ENCODE measurements at places on chromosomes 3 and 15. TPM values are rescaled to one million over a fixed set of nuclear protein-coding genes. Genes with fewer than 3 reads are reported as not detected.

DNA sequence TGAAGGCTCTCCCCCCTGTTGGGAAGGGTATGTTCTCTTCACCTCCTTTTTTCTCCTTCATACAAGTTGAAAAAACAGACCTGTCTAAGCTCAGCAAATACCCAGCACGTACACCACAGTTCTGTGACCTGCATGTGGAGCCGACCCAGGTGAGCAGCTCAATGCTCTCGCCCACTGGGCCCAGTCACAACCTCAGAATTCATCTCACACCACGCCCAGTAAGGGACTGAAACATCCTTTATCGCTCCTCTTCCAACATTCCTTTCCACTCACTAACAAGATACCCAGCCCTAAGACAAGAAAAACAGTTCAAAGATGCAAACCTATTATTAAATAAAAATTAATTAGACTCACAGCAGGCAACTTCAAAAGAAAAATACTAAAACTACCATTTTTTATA lies 68.9 kb downstream of the FOXP1 start:
- no peak for DNase-seq

The ERC2 gene
- polyA plus RNA-seq: 3.5 TPM

GRCh38 chr3:142035308-142035922 lies 113.9 kb downstream of the TFDP2 start:
- DNase-seq: no peak

DNA sequence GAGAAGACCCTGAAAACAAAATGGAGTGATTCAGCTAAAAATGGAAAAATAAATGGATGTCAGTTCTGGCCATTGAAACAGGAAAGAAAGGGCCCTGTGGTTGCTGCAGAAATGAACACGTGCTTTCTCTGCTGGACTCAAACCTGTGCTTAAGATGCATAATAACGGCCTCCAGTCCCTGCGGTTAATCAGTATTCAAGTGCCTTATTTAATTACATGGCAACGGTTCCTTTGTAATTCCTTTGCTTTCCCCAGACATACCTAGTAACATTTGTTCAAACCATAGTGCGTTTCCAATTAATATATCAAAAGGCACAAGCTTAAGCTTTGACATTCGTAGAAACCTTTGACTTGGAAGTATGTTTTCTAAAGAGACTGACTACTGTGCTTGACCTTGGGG lies 428.3 kb downstream of the GABRG3 start:
- DNase-seq: no peak

DNA sequence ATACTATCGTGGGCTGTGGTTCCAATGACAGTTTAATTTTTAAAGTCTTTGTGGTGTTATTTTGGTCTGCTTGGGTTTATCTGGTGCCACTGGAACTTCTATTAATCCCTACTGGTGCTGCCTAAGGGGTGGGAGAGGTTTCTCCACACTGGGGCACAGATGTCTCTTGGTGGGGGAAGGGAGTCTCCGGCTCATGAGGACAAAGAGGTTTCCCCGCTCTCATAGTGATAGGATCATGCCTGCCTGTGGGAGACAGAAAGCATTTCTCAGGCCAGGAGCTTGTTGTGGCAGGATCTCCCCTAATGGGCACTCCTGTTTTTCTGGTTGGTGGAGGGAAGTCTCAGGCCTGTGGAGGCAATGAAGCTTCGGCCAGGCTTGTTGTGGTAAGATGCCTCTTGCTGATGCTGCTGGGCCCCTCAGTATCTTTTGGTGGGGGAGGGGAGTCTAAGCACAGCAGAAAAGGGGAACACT lies 84.3 kb upstream of the THRB start:
- no peak for DNase-seq

DNA sequence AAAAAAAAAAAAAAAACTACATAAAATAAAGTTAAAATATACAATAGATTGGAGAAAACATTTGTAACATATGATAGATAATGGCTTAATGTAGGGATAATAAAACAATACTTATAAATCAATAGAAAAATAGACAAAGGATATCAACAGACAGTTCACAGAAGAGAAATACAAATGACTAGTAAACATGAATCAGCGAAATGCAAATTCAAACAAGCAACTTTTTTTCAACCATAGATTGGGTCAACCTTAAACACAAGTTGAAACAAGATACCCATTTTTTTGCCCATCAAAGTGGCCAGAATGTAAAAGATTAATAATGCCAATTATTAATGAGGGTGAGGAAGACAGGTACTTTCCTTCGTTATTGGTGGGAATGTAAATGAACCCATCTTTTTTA lies 59.9 kb downstream of the ABHD2 start:
- no peak for DNase-seq

The ZPLD1 gene
- 0.62 TPM for polyA plus RNA-seq

- no peak for DNase-seq
Observed at GRCh38 chr3:112751061-112751460, 95.6 kb downstream of the CD200R1L start.

DNA sequence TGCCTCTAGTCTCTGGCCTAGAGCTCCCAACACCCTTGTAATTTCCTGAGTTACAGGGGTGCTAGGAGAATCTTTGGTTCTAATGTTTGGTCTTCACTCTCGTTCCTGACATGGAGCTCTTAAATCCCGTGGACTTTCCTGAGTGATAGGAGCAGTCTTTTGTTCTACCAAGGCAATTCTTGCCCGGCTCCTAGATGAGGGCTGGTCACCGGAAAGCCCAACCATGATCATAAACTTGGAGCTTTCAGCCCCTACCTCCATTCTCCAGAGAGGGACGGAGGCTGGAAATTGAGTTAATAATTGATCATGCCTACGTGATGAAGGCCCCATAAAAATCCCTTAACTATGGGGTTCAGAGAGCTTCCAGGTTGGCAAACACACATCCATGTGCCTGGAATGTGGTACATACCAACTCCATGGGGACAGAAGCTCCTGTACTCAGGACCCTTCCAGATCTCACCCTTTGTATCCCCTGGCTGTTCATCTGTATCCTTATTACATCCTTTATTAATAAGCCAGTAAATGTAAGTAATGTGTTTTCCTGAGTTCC lies 18.8 kb upstream of the GATM start:
- DNase-seq: no peak

The SCAANT1 gene
- polyA plus RNA-seq: 0.53 TPM

DNA sequence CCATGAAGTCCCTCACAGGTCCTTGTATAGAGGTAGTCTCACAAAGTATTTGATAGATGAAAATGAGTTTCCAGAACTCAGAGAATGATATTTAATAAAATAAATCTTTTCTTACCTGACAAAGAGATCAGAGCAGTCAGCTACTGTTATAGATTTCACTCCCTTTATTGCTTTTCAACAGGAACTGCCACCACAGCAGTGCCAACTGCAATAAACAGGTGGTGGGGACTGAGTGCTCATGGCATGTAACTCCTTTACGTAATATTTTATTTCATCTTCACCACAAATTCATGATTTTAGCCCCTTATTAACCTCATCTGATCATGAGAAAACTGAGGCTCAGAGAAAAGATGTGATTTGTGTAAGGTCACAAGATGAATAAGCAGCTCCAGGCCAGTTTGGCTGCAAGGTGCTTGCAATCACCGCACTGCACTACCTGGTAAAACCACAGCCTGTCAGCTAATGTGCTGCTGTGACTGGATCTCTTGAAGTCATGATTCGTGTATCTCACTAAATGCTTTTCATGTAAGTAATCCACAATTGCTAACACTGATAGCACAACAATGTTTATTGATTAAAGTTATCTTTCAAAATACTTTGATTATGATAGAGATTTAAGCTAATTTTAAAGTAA lies 78.8 kb downstream of the WNT5A start:
- DNase-seq: no peak

GRCh38 chr3:20130106-20130505 lies 55.9 kb downstream of the SGO1 start:
- peak; percentile 43 for DNase-seq

DNA sequence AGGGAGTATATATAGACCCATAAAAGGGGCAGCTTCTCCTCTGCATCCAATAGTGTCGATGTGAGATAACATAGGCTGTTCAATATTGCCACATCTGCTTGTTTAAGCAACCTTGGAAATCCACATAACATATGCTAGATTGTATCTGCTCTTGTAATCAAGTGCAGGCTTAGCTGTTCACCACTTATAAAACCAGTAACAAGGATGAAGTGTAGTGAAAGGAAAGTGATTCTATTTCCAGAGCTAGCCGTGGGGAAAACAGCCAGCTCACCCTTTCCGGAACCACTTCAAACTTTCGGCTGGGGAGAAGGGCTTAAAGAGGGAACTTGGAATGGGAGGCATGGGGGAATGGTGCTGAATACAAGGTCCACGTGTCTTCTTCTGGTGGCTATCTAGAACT lies 204.0 kb downstream of the TAFA4 start:
- DNase-seq: no peak

The SERINC4 gene
- not detected for polyA plus RNA-seq

- DNase-seq: no peak
Observed at GRCh38 chr15:53367740-53368139, 391.7 kb downstream of the WDR72 start.

The RPUSD3 gene
- 30.2 TPM for polyA plus RNA-seq

DNA sequence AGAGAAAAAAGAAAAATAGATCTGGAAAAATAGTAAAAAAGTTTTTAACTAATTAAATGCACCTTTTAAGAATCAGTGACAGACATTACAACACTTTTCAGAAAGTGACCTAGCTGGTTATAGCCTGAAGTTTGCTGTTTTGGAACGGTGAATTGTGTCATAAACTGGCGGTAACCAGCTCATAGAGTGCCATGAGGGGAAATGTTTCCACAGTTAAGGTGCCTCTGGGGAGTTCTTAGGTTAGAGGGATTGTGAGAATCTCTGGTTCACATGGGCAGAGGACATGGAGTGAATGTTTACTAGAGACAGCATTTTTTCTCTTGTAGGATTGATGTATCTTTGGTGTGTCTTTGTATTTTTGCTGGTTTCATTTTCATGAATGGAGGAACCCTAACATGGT lies 2.8 kb downstream of the TBC1D23 start:
- no peak for DNase-seq

DNA sequence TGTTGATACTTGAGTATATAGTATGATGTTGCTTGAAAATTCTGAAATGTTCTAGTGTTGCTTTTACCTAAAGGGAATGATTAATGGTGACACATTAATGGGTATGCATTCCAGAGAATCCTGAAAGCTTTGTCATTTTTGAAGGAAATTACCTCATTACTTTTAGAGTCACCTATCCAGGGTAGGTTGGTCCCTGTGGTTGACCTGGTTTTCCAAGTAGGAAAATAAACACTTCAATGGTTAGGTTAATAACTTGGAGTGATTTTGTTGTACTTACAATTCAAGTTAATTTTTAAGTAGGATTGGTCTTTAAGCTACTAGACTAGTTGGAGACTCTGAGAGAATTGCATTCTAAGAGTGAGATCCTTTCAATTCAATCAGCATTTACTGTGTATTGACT lies 31.0 kb downstream of the MITF start:
- DNase-seq: peak; percentile 32

DNA sequence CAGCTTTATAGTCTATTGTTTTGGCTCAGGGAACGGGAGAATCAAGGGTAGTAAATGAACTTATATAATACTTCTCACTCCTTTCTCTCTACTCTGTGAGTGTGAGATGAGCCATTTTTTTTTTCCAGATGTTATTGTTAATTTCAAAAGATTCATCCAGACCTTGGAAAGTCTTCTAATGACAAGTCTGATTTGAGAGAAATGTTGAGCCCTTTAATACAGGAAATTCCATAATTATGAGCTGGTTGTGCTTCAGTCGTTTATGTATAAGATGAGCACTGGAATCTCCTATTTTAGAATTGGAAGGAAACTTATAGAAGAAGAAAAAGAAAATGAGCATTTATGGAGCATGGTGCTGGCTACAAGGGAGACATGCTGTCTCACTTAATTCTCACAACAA lies 92.0 kb downstream of the FBN1 start:
- no peak for DNase-seq

DNA sequence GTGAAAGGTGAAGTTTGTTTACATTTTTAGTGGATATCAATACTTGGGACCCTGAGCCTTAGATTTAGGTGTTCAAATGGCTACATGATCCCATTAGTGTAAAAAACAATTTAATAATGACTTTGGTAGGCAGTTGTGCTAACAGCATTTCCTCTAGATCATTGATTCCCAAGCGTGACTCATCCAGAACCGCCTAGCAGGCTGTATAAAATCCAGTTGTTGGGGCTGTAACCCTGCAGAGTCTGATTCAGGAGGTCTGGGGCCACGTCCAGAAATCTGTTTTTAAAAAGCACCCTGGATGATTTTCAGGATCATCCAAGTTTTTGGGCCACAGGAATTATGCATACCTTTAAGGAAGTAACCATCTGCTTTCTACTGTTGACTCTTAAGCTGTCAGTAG lies 156.4 kb downstream of the TP63 start:
- DNase-seq: no peak

The MTHFS gene
- polyA plus RNA-seq: 33.8 TPM

GRCh38 chr3:102224171-102224570 lies 210.6 kb upstream of the ZPLD1 start:
- DNase-seq: no peak

GRCh38 chr15:88454236-88454635 lies 13.0 kb downstream of the MRPL46 start:
- DNase-seq: no peak

DNA sequence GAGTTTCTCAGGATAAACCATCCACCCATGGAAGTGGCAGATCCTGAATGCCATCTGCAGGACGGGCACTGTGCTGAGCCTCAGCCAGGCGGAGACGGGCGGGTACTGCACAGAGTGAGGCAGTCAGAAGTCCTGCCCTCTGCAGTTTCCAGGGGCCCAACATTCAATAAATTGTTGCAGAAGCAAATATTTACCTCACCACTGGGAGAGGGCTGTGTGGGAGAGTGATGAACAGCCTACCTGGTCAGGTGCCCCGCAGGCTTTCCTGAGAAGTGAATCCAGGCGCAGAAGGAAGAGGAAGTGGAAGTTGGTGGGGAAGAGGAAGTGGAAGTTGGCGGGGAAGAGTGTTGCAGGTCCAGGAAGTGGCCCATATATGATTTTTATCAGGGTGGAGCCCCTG lies 100.8 kb downstream of the SLCO3A1 start:
- no peak for DNase-seq

- DNase-seq: no peak
Observed at GRCh38 chr3:187112934-187113793, 26.1 kb downstream of the RPL39L start.

DNA sequence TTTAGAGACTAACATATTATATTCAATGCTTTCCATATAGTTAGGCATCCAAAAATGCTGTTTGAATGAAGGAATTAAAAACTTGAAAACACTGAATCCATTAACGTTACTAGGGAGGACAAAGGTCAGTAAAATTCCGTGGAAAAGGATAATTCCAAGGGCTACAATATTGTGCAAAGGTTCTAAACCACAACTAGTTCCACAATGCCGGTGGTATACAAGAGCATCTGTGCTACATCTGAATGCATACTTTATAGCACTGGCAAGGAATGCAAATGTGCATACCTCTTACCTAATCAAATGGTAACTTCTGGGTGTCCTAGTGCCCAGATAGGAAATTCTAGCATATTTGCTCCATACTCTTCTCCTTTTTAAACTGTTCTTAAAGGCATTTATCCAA lies 2.2 kb downstream of the ICE2 start:
- DNase-seq: no peak

GRCh38 chr15:78108300-78109084 lies 16.1 kb downstream of the SH2D7 start:
- no peak for DNase-seq

- no peak for DNase-seq
Observed at GRCh38 chr3:133934073-133934970, 38.6 kb upstream of the RAB6B start.

- no peak for DNase-seq
Observed at GRCh38 chr3:37466660-37467359, 292.4 kb upstream of the LRRFIP2 start.
